Fibroblast of lung (primary cell): ENCODE measurements at places on chromosomes 2 and 18.
A peak's percentile ranks its signal among the peaks of the same experiment; 100 is the strongest.

- peak; percentile 86 for DNase-seq
Measured at GRCh38 chr2:238644095-238645081, 203.5 kb upstream of the TWIST2 start.

DNA sequence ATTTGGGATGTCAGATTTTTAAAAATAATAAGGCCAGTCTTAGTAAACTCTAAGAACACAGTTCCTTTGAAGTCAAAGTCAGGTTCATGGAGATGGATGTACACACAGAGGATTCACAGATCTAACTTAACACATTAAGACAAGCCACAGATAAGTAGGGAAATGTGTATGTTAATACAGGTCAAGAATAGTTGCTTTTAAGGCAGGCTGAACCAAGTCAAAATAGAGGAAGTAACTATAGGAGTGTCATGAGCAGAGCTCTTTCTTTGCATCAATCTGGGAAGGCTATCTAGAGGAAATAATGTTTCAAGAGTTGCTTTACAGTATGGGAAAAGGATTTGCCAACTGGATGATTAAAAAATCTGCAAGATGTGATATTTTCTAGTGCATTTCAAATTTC lies 128.0 kb upstream of the FBXO11 start:
- DNase-seq, result no peak

- peak; percentile 86 for DNase-seq
Measured at GRCh38 chr2:147082850-147083522, 761.8 kb upstream of the ACVR2A start.

DNA sequence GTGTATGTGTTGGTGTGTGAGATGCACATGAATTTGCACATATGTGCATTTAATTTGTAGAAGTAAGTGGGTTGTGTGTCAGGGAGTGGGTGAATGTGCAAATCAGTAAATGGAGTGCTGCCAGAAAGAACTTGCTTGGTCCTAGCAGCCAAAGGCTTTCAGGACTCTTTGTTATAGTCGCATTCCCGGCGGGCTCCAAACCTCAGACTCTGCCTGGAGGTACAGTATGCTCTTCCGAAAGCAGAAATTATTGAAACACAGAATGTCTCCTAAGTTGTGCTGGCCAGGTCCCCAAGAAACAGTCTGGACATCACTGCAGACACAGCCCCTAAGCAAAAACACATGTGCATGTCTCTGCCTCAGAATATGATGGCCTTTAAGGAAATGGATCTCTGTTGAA lies 232.4 kb downstream of the INSIG2 start:
- no peak for DNase-seq

GRCh38 chr18:30639361-30639760 lies 403.2 kb downstream of the DSC3 start:
- no peak for DNase-seq

DNA sequence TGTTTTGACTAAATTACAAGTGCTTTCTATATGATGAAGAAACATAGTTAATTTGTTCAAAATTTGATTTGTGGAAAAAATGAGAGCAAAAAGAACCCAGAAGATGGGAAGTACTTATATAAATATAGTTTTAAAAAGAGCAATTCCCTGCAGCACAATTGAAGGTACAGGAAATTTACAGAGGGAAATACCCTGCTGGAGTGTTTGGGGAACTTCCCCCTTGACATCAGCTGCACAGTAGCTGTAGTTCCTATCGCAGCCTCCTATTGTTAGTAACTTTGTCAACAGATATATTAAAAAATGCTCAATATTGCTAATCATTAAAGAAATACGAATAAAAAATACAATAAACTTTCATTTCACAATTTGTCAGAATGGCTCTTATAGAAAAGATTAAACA lies 1118.8 kb upstream of the ZEB2 start:
- no peak for DNase-seq

- no peak for DNase-seq
Measured at GRCh38 chr2:143891879-143892308, 628.0 kb downstream of the ZEB2 start.

GRCh38 chr2:33241072-33241471 lies 235.4 kb upstream of the RASGRP3 start:
- DNase-seq, result no peak

DNA sequence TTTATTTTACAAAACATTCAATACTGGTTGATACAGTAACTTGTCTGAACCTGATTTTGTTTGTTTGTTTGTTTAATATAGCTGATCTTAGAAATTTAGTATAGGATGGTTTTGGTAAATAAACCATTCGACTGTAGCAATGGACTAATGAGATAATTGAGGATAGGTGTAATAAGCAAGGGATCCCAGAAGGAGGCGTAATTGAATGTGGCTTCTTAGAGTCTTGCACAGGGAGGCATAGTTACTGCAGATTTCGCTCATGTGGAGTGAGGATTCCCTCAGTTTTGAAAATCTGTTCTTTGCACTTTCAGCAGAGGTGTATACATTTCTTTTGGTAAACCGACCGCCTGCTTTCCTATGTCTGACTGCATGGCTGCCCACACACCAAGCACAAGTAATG lies 709.6 kb downstream of the SOCS6 start:
- peak; percentile 6 for DNase-seq

- DNase-seq, result no peak
Measured at GRCh38 chr2:181910028-181910831, 18.7 kb downstream of the ITPRID2 start.
